ENCODE measurements at places on chromosomes 2 and 18.

DNA sequence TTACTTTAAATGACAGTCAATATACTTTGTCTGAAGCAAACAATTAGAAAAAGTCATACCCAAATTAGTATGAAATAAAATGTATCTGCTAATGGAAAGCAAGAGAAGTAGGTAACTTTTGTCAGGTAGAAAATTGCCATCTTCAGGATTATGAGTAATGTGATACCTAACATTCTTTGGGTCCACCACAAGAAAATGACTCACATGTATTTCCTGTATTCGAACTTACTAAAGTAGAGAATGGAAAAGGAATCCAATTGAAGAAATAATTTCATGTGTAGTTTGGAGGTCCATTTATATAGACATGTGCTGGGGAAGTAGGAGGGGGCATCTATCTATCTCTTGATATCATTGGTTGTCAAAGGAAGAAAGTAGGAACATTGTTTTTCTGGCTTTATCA, 636.2 kb upstream of the CHAC2 start:
- DNase-seq = no peak

DNA sequence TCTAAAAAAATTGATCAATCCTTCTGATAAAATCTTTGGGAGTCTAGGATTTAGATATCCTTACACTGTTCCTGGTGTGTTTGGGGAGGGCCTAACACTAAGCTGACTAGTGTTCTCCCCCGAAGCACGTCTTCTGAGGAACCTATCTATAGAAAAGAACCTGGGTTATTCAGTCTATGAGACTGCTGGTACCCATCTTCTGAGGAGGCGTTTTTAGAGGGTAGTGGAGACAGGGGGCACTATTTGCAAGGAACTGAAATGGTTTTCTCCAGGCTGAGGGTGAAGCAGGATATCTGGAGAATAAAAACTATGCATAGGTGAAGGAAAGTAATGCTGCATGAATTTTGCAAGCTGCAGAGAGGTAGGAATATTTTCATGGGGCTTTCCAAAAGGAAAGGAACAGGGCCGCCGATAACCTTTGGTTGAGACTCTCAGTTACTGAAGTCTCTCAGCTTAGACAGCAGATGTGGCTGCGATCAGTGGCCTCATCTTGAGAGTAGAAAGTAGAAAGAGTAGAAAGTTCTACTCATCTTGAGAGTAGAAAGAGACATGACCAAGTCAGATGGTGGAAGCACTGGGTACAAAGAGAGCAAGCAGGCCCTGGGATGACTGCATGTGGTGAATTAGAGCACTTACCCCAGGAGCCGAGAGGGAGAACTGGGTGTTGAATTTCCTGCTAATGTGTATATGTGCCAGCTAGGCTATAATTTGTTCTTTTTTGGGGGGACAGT, 31.8 kb upstream of the KCNE4 start:
- no peak for DNase-seq

DNA sequence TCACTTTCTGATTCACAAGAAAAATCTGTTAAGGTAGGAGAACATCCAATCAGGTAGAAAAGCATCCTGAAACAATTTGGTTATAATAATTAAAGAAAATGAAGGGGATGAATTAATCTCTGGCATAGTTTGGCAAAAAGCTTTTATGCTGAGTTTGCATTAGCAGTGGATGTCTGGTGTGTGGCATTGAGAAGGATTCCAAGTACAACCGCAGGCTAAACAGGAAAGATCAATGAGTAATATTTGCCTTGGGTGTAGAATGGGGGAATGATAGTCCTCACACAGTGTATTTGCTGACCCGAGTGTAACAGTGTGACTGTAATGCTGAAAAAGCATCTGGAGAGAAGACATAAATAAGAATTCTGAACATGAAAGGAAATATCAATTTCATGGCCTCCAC, 68.3 kb upstream of the SESTD1 start:
- no peak for DNase-seq

DNA sequence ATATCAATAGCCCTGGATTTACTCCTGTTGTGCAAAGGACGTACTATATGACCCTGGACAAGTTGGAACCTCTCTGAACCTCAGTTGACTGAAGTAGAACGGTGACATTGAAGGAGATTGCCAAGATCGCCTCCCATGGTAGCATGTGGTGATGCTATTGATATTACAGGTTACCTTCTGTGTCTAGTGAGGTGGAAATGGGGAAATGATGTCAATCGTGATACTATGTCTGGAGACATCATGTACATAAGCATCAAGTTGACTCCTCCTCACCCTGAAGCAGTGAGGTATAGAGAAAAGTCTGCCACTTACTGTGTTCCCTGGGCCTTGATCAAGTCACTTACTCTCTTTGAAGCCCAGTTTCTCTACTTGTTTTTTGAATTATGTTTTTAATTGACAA, 93.9 kb downstream of the KLF7 start:
- DNase-seq = no peak

- no peak for DNase-seq
Observed at GRCh38 chr2:29518010-29518409, 402.8 kb downstream of the CLIP4 start.

- DNase-seq = no peak
Observed at GRCh38 chr2:2324119-2324518, 7.0 kb downstream of the MYT1L start.

GRCh38 chr2:28975671-28976070, 5.4 kb upstream of the TOGARAM2 start:
- no peak for DNase-seq

DNA sequence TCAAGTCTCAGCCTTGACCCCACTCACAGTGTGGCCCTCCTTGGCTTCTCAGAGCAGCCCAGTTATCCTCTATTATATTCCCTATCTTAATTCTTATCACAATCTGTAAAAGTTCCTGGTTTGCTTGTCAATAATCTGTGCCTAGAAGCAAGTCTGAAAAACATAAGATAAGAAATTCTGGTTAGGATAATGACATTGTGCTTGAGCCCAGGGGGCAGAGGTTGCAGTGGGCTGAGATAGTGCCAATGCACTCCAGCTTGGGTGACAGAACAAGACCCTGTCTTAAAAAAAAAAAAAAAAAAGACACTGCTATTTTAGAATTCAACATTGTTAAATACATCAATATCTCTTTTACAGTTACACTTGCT, 63.9 kb downstream of the TMEM131 start:
- DNase-seq = no peak

DNA sequence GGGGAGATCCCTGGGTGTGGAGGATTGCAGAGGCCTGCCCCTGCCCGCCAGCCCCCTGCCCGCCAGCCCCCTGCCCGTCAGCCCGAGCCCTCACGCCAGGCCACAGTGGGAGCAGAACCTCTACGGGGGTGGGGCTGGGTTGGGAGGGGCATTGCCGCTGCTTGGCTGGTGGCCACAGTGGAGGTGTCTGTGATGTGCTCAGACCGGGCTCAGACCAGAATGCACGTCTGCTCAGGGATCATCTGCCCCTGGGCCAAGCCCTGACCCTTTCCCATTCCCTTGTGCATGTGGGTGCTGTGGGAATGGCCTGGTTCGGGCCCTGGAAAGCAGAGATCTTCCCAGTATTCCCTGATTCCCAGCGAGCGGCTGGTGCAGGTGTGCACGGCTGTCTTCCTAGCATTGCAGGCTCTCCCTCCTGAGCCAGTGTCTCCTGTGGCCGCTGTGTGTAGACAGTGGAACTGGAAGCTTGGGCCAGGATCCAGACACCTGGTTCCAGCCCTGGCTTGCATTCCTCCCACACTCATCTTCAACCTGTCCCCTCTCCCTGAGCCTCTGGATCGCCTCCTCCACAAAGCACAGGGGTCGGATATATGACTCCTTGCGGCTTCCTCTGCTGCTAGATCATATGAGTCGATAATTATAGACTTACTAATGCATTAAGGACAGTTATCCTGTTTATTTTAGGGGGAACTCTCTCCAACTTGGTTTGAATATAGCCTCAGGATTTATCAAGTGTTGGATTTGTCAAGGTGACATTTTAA, 161.6 kb downstream of the LDLRAD4 start:
- DNase-seq = no peak

DNA sequence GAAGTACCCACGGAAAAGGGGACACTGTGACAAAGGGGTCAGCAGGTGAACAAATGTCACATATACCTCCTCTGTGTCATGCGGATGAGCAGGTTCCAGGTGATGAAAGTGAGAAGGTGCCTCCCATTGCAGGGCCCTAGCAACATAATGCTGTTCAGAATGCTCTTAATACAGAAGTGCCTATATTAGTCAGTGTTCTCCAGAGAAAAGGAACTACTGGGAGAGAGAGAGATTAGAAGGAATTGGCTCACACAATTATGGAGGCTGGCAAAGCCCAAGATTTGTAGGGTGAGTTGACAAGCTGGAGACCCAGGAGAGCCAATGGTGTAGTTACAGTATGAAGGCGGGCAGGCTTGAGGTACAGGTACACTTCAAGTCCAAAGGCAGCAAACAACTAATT, 98.1 kb upstream of the CDC42EP3 start:
- no peak for DNase-seq

DNA sequence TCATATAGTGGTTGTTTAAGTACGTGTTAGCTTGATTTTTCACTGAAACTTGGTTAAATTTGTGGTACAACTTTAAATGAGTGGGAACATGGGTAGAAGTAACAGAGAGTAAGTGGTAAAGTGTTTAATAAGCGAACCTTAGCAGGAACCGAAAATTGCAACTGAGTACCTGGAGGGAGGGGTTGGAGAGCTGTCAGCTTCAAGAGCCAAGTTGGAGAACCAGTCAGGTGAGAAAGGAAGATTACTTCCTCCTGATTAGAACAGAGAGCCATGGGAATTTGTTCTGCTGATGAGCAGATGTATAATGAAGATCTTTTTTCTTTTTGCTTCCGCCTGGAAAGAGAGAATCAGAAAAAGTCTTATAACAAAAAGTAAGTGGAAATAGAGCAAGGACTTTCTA, 158.4 kb upstream of the CDH7 start:
- DNase-seq = no peak

DNA sequence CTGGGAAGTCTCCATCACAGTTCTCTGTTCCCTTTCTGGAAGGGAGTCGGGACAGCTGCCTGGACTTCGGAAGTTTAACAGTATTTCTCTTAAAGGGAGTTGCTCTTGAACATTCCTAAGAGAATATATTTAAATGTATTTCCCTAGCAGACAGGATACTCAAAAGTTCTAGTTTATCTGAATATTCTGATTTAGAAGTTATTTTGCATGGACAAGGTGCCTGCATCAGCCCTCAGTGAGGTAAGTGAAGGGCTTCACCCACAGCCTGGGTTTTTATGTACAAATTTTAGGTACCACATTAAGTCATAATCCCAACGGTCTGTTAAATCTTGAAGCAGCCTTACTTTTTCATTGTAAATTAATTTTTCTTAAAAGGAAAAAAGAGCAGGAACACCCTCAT, 65.1 kb upstream of the REV1 start:
- no peak for DNase-seq

- no peak for DNase-seq
Observed at GRCh38 chr2:240648650-240649275, 23.5 kb downstream of the GPR35 start.

GRCh38 chr2:56018267-56018666, 94.7 kb upstream of the EFEMP1 start:
- DNase-seq = no peak

GRCh38 chr2:28635191-28635611, 116.4 kb upstream of the PPP1CB start:
- no peak for DNase-seq

DNA sequence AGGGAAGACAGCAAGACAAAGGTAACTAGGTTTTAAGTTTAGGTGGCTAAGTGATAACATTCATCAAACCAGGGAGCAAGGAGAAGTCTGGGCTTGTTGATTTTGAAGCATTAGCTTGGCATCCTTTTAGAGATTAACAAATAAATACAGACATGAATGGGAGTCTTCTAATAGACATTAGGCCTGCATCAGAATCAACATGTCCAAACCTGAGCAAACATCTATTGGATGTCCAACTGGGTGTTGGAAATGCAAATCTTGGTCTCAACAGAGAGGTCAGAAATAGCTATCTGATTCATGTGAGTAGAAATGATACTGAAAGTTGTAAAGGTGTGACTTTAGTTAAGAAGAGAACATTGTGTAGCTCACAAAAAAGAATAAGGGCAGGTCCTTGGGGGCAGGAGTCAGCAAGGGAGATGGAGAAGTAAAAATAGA, 85.5 kb upstream of the RND3 start:
- DNase-seq = no peak

GRCh38 chr2:109201465-109202327, 72.7 kb downstream of the SH3RF3 start:
- no peak for DNase-seq

- no peak for DNase-seq
Observed at GRCh38 chr2:10520154-10520553, 72.0 kb upstream of the ODC1 start.

DNA sequence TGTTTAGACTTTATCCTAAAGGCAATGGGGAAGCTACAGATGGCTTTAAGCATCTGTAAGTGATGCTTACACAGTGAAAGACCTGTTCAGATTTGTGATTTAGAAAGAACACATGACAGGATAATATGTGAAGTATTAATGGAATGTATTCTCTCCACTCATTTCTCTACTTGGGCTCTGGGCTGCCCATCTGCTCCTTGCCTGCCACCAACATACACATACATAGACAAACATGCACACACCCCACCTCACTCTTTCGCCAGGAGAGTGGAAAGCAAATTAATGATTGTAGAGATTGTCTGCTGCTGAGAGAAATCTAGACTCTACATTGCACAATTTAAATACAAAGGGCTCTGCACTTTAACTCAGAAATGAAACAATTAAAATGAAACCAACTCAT, 61.0 kb upstream of the NFE2L2 start:
- no peak for DNase-seq

DNA sequence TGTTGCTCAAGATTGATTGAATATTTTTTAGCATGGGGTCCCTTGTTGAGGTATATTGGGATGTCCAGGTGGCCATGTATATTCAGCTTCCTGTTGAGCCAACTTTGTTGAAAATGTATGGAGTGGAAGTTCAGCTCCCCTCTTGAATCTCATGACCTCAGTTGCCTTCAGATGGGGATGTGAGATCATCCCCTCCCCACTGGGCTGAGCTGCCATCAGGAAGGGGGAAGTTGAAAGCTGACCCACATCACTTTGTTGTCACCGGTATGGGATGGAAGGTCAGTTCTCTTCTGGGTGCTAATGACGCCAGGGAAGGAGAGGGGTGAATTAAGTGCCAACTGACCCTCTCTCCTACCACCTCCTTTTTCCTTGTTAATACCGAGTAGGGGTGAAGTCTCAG, 33.9 kb downstream of the ACOXL start:
- DNase-seq = no peak

- no peak for DNase-seq
Observed at GRCh38 chr2:175308005-175308404, 126.5 kb upstream of the ATP5MC3 start.

Data from stimulated activated CD8-positive, alpha-beta memory T cell treated with anti-CD3 and anti-CD28 coated beads, Interleukin-15, amount 100 ng/mL, for 24 hours (primary cell).